CD4-positive, CD25-positive, alpha-beta regulatory T cell (primary cell): ENCODE measurements at places on chromosomes 6 and 20. TPM values are rescaled to one million over a fixed set of nuclear protein-coding genes. Genes with fewer than 3 reads are reported as not detected.
A peak's percentile ranks its signal among the peaks of the same experiment; 100 is the strongest.

The EYS gene
- total RNA-seq: not detected

The MAP3K4 gene
- 61.5 TPM for total RNA-seq

The TBXT gene
- total RNA-seq: not detected

The LAMP5 gene
- not detected for total RNA-seq

DNA sequence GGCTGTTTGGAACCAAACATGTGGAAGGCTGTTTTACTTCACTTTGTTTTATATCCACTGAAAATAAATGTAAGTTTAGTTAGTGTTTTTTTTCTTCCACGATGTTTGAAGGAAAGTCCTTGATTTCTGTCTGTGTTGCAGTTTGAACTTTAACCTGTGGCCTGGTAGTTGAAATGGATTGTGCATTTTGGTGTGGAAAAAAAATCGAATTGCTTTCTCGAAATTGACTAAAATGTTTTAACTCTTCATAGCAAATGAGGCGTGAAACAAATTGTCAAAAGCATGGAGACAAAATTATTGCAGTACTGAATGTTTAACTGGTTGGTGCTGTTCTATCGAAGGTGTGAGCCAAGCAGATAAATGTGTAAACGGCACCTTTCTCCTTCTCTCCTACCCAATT, 24.5 kb downstream of the ARID1B start:
- peaks cover 22% of the 10 kb centered on the region for H3K4me1 ChIP-seq
- H3K4me3 ChIP-seq: no peak overlapping the region
- DNase-seq: no peak
- H3K27me3 ChIP-seq: no peaks in the 10 kb centered on the region

DNA sequence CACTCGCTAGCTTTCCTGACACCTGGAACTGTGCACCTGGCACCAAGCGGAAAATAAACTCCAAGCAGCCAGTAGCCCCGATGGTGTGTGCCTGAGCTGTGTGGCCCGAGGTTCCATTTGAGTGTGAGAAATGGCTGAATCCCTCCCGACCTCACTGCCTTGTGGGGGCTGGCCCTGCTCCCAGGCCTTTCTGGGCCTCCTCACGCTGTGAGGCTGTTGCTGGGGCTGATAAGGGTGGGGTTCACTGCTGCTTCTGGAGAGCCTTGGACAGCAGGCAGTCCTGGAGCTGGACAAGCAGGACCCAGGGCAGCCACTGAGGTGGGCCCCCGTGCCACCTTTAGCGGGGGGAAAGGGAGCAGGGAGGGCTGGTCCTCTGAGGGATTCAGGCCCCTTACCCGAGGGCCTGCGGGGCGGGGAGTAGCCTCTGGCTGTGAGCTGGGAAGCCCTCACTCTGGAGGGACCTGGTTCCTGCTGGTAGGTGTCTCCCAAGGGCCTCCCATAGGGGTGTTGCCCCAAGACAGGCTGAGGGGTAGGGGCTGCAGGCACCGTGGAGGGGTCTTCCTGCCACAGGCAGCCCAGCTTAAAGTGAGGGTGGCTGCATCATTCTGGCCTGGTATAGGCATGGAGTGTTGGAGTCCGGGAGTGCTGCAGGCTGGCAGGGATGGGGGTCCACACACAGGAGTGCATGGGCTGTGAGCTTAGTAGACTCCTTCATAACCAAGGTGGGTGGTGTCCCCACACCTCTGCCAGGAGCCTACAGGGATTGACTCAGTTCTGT, 1.7 kb downstream of the PPDPF start:
- peaks cover 24% of the 10 kb centered on the region for H3K4me1 ChIP-seq
- H3K36me3 ChIP-seq: peaks cover 10% of the 10 kb centered on the region
- no peaks in the 10 kb centered on the region for H3K27me3 ChIP-seq
- no peak overlapping the region for H3K4me3 ChIP-seq
- H3K27ac ChIP-seq: peak overlapping the region; percentile 14

DNA sequence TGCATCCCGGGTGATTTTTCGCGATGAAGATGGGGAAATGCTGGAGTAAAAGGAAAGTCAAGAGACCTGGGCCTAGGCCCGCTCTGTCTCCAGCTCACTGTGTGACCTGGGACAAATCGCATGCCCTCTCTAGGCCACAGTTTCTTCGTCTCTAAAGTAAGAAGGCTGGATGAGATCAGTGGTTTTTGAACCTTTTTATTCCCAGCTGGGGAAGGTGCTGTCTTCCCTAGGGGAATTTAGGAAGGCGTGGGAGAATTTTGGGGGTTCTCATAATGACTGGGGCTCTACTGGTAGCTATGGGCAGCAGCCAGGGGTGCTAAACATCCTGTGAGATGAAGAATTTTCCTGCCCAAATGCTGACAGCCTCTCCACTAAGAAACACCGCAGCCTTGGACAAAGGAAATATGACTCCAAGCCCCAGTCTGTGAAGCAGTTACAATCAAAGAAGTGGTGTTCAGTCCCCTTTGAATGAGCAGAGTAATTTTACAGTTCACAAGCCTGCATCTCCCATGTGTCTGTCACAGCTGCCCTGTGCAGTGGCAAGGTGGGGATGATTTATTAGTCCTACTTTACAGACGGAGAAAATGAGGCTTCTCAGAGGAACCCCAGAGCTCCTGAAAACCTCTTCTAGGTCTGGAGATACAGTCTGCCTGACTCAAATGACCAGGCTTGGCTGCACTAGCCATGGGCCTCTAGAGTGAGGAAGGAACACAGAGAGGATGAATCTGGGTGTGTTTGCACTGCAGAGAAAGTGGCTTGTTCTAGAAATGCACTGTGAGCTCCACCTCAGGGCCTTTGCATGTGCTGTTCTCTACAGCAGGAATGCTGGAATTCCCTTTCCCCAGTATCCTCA, 57.2 kb downstream of the RAB44 start:
- no peaks in the 10 kb centered on the region for H3K27me3 ChIP-seq
- H3K36me3 ChIP-seq: no peaks in the 10 kb centered on the region
- no peak for DNase-seq
- peak overlapping the region; percentile 57 for H3K4me3 ChIP-seq
- peak overlapping the region; percentile 81 for H3K27ac ChIP-seq

The SH3BGRL2 gene
- total RNA-seq: 4.7 TPM
